ENCODE measurements at places on chromosomes 4 and X. TPM values are rescaled to one million over a fixed set of nuclear protein-coding genes. Genes with fewer than 3 reads are reported as not detected.

GPAT3 gene
- total RNA-seq, result 0.74 TPM

DCAF12L1 gene
- not detected for total RNA-seq

DNA sequence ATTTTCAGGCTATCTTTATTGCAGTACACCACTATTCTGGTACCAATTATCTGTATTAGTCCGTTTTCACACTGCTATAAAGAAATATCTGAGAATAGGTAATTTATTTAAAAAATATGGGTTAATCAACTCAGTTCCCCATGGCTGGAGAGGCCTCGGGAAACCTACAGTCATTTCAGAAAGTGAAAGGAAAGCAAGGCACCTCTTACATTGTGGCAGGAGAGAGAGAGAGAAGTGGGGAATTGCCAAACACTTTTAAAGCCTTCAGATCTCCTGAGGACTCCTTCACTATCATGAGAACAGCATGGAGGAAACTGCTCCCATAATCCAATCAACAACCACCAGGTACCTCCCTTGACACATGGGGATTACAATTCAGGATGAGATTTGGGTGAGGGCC lies 54.7 kb downstream of the AMER1 start:
- no peak for DNase-seq

GRCh38 chrX:141652286-141652685 lies 46.3 kb downstream of the SPANXD start:
- no peak for DNase-seq

GRCh38 chr4:108117418-108118182 lies 51.1 kb downstream of the LEF1 start:
- no peak for DNase-seq

- DNase-seq, result no peak
Measured at GRCh38 chrX:133859860-133860259, 125.5 kb downstream of the GPC3 start.

- DNase-seq, result no peak
Measured at GRCh38 chr4:139986689-139987501, 167.1 kb downstream of the MAML3 start.

Measured in activated naive CD4-positive, alpha-beta T cell treated with anti-CD3 and anti-CD28 coated beads, Interleukin-2, amount 50 U/mL, for 72 hours (primary cell).